Activated T-helper 1 cell treated with Interleukin-2 at 50 U/mL for 16 hours (primary cell): ENCODE measurements at places on chromosomes 3 and 15.

DNA sequence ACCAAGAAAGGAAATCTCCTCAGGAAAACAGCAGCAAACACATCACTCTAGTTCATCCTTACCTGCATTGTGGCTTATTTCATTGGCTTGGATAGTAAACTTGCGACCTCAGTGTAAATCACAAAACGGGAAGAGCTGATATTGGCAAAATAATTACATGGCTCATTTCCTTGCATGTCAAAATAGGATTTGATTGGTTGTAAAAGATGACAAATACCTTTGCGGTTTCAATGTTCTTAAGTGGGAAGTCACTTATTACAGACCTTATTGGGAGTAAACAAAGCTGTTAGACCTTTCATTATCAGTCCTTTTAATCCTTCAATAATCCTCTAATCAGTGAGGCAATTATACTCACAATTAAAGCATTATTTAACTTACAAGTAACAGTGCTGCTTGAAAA lies 590.6 kb downstream of the MAGI1 start:
- no peak for DNase-seq

DNA sequence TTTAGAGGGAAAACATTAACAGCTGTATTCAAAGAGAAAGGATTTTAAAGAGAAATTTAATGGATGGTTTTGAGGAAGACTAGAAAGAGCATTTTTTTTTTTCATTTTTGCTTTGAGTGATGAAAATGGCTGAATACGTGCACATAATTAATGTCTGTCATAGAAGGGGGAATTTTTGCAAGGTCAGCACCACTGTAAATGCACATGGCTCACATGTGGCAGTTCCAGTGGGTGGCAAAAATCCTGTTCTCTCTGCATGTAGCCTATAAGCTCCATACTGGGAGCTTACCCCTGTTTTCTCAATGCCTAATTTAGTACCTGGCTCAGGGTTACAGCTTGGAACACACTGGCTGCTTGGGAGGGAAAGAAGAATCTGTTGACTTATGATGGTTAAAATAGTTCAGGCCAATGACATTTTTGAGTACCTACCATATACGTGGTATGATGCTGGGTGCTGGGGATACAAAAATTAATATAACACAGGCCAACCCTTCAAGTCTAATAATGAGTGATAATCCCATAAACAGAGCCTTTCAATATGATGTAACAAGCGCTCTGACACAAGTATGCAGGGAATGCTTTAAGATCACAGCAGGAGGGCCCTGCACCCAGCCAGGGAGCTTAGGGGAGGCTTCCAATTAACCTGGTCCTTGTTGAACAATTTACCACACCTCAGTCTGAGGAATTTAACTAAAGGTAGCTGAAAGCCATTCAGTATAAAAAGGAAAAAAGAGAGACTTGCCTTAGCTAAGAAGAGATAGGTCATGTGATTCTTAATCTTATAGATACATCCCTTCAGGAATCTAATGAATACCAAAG lies 33.0 kb downstream of the HSPBAP1 start:
- no peak for DNase-seq

- no peak for DNase-seq
Observed at GRCh38 chr15:70702584-70702983, 60.8 kb downstream of the UACA start.

- no peak for DNase-seq
Observed at GRCh38 chr3:38648659-38649499, 608 bp downstream of the SCN5A start.

GRCh38 chr3:105518203-105518602 lies 151.5 kb downstream of the ALCAM start:
- no peak for DNase-seq

GRCh38 chr3:146594843-146595482 lies 10.2 kb downstream of the PLSCR5 start:
- DNase-seq = no peak

DNA sequence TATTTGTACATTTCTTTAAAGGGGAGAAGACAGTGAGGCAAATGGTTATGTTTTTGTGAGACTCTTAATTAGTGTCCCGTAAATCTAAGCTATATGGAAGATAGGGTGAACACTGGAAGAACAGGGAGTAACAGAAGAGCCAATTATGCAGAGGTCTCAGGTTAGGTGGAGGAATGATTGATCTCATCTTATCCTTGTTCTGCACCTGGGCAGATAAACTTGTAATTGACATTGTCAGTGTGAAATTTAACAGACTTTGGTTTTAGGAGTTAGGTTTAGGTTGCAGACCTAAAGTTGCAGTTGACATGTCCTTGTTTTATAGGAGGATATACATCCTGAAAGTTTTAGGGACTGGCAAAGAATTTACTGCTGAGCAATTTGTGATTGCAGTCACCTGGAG lies 3.1 kb upstream of the TWF2 start:
- DNase-seq = no peak

DNA sequence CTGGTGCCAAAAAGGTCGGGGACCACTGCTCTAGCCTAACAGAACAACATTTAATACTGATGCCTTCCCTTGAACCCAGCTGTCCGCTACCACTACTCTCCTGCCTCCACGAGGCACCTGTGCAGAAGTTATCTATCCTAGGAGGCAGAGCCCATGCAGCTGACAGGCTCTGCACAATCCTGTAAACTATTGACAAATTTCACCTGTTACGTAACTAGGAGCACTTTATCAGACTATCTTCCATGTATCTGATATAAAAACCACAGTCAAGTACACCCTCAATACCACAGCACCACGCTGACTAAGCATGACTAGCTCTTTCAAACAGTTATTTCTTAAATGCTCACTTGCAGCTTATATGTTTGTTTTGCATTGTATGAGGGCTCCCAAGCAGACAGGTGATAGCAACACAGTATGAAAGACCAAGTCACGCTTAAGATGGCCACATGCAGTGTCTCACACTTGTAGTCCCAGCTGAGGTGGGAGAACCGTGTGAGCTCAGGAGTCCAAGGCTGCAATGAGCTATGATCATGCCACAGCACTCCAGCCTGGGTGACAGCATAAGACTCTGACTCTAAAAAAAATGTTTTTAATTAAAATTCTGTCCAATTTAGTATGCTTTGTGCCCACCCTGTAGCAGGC lies 4.5 kb upstream of the IL17RC start:
- DNase-seq = no peak

GRCh38 chr15:69046781-69047180 lies 32.3 kb downstream of the NOX5 start:
- no peak for DNase-seq

DNA sequence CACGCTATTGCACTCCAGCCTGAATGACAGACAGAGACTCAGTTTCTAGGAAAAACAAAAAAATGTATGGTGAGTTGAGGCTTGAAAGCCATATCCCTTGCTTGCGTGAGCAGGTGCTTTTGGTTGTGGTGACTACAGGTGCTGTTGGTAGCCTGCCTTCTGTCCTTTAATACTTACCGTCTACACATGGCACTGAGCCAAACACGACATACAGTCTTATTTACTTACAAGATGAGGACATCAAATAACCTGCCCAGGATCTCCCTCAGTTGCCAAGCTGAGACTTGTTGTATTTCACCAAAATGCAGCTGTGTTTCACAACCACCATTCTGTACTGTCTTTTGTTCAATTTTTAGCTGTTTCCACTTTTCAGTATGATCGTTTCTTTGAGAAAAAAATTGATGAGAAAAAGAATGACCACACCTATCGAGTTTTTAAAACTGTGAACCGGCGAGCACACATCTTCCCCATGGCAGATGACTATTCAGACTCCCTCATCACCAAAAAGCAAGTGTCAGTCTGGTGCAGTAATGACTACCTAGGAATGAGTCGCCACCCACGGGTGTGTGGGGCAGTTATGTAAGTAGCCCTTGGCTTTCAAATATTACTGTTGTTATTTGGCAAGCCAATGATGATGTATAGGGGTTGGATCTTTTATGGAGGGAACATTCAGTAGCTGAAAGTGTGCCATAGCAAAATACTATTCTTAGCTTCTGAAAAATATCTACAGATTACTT lies 6.5 kb downstream of the ALAS1 start:
- no peak for DNase-seq

GRCh38 chr3:167078070-167078622 lies 302.0 kb downstream of the ZBBX start:
- no peak for DNase-seq

- DNase-seq = no peak
Observed at GRCh38 chr3:3448468-3448867, 269.0 kb upstream of the CRBN start.

DNA sequence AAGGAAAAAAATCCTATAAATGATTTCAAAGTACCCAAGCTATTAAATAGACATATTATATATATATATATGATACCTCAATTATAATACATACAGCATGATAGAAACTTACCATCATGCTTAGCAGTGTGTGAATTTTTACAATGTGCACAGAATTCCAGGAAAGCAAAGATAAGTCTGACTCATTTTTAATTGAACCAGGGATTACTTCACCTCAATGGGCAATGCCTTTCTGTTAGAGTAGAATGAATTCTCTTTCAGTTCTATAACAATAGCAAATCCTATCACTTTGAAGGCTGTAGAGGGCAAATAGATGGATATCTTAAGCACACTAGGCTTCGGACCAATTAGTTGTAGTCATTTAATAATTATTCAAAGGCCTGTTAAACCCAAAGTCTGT lies 54.8 kb upstream of the P3H2 start:
- no peak for DNase-seq

GRCh38 chr3:108017587-108017986 lies 73.2 kb downstream of the CD47 start:
- DNase-seq = no peak

DNA sequence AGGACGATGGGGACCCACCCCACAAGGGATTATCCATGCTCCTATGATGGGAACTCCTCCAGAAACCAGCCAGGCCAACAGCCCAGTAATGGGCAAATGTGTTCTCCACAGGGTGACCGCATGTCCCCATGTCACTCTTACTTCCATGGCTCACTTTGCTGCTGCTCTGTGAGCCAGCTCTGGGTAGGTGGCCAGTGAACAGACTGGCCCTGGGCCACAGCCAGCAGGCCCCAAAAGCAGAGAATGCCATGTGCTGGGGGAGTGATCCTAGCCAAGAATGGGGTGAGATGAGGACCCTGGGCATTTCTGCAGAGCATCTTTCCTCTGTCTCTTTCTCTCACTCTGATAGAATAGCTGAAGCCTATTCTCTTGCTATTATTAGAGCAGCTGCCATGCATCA lies 391.4 kb downstream of the LRTM1 start:
- DNase-seq = no peak

DNA sequence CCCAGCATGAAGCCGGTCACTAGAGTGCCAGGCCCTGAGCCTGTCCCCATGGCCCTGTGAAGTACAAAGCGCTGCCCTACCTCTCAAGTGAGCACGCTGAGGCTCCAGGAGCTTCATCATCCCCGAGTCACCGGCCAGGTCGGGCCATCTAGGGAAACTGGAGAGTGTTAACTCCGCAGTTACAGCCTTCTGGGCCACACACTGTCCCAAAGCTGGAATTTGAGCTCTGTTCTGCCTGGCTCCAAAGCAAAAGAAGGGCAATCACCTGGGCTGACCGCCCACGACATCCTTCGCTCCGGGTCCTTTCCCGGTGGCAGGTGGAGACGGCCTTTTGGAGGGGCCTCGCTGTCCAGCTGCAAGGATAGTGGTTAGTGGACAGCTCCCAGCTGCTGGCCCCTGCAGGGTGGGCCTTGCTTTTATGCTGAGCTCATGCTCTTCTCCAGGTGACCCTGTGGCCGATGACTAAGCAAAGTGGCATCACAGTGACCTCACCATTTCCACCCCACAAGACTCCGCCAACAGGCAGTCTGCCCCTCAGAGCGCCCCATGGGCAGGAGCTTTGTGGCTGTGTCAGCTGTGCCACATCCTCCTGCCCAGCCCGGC lies 3.5 kb upstream of the MUC4 start:
- no peak for DNase-seq

- no peak for DNase-seq
Observed at GRCh38 chr3:31291818-31292217, 240.9 kb upstream of the STT3B start.

GRCh38 chr15:66477011-66477410 lies 20.6 kb downstream of the SNAPC5 start:
- DNase-seq = no peak

DNA sequence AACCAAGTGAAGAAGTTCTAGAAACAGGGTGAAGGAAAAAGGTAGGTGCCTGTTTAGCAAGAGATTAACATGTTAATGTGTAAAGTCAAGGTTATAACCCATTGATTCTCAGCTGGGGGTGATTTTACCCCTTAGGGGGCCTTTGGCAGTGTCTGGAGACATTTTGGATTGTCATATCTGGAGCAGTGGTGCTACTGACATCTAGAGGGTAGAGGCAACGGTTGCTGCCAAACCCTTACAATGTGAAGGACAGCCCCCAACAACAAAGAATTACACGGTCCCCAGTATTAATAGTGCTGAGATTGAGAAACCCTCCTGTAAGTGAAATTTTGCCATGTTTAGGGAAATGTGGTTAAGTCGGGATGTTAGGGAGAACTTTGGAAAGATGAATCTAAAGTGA lies 74.7 kb downstream of the CRYBG3 start:
- DNase-seq = no peak

DNA sequence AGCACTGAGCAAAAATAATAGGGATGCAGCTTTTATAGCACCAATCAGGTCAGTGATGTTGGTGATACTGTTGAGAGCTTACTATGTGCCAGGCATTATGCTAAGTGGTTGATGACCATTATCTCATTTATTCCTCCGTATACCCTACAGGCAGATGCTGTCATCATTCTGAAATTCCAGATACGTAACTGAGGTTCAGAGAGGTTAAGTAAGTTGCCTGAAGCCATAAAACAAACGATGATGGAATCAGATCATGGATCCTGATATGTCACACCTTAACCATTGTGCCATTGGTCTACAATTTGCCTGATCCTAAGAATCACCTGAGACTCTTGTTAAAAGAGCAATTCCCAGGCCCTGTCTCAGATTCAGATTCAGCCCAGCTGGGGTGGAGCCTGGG lies 49.5 kb downstream of the ST6GAL1 start:
- DNase-seq = no peak

DNA sequence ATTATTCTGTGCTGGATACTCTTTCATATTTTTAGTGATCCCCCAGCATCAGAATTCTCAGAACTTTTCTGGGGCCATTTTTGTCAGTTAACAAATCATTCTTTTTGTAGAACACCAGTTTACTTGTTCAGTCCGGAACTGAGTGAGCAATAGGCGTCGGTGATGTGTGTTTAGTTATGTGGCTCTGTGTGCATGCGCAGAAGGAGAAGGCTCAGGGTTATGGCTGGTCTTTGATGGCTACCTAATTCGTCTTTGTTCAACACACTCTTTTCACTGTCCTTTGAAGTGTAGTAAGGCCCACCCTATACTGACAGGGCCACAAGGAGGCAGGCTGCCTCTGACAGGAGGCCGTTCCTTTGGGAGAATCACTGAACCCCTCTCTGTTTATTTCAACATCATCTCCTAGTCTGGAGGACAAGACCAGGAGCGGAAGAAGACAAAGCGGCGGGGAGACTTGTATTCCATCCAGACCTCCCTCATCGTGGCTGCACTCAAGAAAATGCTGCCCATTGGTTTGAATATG lies 158.2 kb upstream of the CHRM5 start:
- no peak for DNase-seq

DNA sequence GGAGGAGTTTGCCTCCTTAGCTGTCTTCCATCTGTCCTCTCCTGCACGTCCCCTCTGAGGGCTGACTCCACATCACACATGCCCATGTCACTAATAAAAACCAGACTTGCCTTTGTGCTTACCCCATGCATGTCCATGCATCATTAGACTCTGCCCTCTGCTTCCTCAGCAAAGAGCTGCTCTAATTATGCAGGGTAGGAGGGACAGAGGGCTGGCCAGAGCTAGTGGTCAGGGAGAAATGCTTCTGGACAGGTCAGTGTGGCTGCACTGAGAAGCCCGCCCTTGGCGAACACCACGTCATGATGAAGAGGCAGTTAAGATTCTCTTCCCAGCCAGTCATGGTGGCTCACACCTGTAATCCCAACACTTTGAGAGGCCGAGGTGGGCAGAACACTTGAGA lies 8.9 kb downstream of the CA12 start:
- no peak for DNase-seq

- no peak for DNase-seq
Observed at GRCh38 chr3:195036574-195036973, 234.4 kb downstream of the XXYLT1 start.
